ENCODE measurements at places on chromosomes 6 and 20.

DNA sequence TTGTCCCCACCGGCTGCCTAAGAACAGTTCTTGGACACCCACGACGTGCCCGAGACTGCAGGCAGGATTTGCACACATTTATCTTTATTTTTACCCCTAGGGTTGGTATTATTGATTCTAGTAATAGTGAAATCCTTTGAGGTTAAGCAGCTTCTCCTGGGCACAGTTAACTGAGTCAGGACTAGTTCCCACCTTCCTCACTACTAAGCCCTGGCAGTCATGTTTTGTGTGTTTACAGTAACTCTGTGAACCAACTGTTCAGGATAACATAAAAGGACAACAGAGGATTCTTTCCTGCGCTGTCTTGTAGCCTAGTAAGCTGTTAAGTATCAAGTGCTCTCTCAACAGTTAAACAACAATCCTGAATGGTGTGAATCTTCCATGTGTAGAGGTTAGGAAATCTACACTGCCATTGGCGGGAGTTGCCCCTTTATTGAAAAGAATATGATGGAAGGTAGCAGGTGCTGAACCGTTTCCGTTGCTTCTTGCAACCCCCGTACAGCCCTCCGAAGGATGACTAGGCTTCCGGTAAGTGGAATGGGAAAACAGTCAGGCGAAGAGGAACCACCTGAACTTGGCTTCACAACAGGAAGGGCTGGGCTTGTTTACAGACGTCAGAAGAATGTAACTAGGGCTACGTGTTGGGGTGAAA, 979 bp upstream of the SOD2 start:
- no peak for DNase-seq

GRCh38 chr6:155710704-155711103, 255.1 kb upstream of the NOX3 start:
- DNase-seq: no peak

DNA sequence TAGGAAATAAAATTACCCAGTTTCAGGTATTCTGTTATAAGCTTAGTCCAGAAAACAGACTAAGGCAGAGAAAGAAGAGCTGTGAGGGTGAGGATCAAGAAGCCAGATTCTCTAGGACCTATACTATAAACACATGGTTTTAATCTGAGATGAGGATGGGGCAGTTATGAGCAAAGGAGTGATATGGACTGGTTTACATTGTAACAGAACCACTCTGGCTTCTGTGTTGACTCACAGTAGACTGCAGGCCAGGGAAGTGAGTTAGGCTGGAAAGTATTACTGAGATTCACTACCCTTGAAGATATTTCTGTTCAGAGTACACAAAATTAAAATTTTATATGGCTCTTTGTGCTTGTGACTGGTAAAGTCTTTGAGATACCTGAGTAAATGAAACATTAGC, 3.2 kb upstream of the RWDD1 start:
- DNase-seq: no peak

DNA sequence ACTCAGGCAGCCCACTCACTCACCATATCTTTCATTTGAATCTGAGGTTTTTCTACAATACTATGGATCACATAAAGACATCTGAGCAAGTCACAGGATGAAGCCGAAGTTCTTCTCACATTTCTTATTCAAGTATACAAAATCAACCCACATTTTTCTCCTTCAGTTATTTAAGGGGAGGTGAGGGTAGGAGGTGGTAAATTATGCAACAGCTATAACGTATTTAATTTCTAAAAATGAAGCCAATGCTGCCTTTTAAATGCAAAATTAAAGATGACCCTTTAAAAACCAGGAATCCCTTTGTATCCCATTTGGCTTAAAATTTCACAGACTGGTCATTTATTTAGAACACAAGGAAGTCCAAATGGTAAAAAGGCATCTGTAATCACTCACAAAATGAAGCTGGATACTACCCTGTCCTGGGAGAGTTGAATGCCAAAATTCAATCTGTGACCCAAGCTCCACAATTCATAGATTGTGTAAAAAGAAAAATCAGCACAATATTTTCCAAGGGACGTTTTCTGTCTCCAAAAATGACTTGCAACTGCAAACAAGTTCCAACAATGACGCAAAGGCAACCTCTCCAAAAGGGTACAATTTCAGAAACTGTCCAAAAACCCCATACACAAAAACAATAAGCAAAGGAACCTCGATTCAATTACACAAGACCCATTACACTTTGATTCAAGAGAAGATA, 48.8 kb downstream of the EPB41L2 start:
- no peak for DNase-seq

DNA sequence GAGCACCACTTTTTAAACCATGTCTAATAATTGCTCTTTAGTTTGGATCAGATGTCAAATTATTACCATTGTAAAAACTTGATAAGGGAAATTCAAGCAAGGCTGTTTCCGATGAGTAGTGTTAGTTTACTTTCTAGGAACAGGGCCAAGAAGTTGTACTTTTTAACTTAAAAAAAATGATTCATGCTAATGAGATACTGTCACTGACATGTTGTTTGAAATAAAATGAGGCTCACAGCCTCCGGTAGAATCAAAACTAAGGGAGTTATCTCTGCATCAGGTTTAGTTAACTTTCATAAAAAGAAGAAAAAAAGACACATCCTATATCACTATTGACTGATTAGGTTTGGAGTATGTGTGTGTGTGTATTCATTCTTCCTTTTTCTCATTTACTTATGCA, 55.2 kb upstream of the SUPT3H start:
- DNase-seq: no peak

DNA sequence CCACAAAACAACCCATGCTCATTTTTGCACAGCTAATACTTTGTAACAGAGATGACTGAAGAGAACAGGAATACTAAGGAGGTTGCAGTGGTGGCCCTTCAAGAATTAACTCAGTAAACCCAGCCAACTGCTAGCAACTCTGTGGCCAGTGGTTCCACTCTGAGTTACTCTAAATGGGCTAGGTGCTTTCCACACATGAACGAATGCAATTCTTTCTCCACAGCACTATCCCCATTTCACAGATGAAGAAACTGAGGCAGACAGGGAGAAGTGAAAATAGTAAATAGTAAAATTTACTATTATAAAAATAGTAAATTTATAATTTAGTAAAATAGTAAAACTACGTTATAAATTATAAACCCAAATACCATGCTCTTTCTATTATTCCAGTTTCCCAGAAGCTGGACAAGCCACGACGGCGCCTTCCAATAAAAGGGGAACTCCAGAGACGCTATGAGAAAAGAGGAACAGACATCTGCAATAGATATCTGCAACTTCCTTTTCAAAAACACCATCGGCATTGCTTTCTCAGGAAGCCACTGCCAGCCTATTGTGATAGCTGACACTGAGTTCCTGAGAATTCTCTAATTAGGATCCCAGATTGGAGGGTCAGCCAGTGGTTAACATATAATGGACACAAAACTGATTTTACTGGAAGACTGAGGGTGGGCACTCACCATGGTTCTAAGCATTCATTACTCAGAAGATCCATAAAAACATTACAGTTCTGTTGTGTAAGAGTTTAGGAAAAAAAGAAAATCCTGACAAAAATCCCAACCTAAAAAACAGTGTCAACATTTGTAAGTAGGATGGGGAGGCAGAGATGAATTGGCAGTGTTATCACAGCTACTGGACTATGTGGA, 16.2 kb downstream of the FKBP1A start:
- no peak for DNase-seq

GRCh38 chr6:107823047-107823557, 1.0 kb downstream of the SCML4 start:
- no peak for DNase-seq

GRCh38 chr6:13794184-13794583, 20.2 kb downstream of the MCUR1 start:
- DNase-seq: no peak

DNA sequence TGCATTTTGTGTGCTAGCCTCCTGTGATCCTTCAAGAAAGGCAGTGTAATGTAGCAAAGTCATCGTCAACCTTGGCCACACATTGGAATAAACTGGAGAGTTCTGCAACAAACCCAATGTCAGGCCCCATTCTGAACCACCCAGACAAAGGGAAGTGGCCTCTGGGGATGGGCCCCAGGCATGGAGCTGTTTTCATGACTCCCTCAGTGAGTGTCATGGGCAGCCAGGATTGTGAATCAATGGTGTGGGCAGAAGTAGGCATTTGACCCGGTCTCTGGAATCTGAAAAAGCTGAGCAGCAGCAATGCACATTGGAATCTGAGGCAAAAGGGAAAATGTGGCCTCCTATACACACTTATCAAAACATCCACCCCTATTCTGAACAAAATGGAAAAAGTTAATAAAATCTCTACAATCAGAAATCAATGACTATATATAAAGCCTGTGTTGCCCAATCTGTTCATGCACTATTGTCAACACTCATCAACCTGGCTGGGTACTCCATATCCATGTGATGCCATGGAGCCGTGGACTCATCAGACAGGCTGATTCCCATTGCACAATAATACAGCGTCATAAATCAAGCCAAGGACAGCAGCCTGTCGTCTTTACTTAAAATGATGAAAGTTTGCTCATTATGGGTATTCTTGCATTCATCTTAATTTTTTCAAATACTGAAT, 134.9 kb upstream of the STMND1 start:
- DNase-seq: no peak

GRCh38 chr6:136463743-136464142, 86.5 kb downstream of the MAP7 start:
- DNase-seq: no peak

DNA sequence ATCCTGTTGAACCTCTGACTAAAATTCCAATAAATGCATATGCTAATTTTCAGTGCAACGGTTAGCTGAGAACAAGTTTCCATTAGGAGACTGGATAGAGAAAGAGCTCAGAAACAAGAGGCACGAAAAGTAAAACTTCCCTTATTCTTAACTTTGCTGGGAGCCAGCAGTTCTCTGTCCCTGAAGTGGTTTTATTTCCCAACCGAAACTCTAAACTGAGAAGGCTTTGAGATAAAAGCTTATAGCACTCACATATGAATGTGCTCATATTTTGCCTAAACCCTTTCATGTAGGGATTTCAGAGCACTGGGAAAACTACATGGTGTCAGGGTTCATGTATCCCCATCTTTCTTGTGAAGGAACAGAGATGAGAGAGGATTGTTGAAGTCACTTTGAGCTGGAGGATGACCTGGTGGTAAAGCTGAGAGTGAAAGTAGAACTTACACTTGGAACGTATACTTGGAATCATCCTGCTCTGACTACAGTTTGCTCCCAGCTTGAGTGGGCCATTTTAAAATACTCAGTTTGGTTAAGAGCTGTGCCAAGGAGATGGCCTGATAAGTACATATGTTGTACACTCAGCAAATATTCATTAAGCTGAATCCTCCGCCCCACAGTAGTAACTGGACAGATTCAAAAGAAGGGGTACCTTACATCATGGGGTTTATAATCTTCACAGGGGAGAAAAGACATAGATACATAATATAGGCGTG, 324.2 kb upstream of the CNR1 start:
- DNase-seq: no peak

- no peak for DNase-seq
Measured at GRCh38 chr6:130560231-130560630, 194.4 kb downstream of the TMEM200A start.

- DNase-seq: no peak
Measured at GRCh38 chr6:169784821-169785340, 33.5 kb downstream of the ERMARD start.

DNA sequence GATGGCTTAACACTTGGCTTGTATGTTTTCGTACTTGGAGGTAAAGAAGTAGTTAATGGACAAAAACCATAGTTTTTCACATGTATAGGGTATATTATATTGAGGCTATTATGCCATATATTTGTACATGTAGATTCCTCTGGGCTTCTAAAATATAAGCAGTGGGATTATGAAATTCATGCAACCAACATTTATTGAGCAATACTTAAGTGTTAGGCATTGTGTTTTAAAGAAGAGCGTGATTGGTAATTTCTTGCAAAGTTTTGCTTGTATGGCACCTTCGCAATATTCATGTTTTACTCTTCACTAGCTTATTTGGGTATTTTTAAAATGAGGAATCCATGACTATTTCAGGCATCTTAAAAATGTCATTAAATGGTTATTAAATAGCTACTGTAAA, 2.5 kb downstream of the TULP4 start:
- no peak for DNase-seq

DNA sequence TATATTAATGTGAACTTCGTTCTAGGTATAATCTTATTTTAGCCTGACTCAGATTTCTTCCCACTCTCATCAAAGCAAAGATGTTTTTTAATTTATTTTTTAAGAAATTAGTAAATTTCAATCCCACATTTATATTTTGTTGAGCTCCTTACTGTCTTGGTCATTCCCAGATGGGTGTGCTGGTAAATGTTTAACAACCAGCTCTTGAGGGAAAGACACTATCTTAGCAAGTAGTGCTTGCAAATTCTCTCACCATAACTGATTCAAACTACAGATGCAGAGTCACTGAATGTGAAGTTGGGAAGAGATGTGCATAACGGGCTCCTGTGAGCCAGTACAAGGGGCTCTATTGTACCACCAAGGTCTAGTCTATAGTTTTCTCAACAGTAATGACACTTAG, 29.8 kb upstream of the BTN3A2 start:
- DNase-seq: no peak

DNA sequence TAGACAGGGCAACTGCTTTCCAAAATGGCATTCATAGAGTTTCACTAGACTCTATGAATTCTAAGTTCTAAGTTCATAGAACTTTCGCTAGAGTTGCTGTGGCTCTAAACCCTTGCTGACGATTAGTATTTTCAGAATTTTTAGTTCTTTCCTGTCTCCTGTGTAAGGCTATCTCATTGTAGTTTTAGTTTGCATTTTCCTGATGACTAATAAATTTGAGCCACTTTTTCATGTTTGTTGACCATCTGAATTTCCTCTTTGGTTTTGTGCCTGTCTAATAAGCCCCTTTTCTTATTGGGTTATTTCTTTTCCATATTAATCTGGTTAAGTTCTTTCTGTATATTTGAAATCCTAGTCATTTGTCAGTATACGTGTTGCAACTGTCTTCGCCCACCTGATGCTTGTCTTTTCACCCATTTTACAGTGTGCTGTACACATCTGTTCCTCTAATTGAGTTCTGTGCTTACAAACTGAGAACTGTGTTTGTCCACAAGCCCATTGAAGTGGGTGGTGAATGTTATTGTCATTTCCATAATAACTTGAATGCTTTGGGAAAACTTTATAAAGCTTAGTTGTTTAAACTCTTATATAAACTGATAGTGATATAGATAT, 177.7 kb upstream of the CDYL start:
- DNase-seq: no peak

GRCh38 chr6:132023490-132023889, 72.3 kb upstream of the CCN2 start:
- DNase-seq: no peak

All from omental fat pad (tissue), 4 donors.